ENCODE measurements at places on chromosomes 5 and 9.

DNA sequence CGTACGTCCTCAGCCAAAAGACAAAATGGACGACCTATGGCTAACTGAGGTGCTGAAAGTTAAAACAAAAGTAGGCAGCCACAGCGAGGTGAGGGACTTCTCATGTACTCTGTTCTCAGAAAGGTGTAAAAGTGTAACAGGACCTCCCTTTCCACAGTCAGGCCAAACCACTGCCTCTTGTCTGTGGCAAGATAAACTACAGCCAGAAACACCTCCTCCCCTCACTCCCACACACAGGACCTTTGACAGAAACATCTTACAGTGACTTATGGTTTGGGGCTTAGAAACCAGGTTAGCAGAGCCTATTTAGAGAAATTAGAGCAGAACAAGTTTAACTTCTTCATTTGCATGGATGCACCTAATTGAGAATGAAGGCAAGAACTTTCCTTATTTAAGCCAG is 499.1 kb upstream of the GRIN3A start:
- DNase-seq = no peak

GRCh38 chr5:35360671-35361070 is 130.4 kb upstream of the PRLR start:
- DNase-seq = no peak

GRCh38 chr5:13957032-13957645 is 12.7 kb upstream of the DNAH5 start:
- DNase-seq = peak; percentile 10

DNA sequence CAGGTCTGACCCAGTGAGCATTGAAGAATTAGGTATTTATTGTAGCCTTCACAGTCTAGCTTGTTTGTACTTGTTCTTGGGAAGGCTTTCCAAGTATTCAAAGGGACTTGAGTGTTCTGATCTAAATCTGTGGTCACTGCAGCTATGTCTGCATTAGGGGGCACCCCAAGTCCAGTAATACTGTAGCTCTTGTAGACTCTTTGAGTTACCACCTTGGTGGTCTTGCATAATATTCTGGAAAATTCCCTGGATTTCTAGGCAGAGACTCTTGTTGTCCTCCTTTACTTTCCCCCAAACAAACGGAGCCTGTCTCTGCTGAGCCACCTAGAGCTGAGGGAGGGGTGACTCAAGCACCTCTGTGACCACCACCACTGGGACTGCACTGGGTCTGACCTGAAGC is 149.5 kb upstream of the DHFR start:
- no peak for DNase-seq

GRCh38 chr5:67462147-67462546 is 265.5 kb upstream of the CD180 start:
- no peak for DNase-seq

- DNase-seq = peak; percentile 75
Observed at GRCh38 chr5:56816546-56817081, 1.3 kb downstream of the MAP3K1 start.

- no peak for DNase-seq
Observed at GRCh38 chr5:143261748-143262392, 141.6 kb downstream of the NR3C1 start.

GRCh38 chr9:14945351-14945750 is 35.1 kb upstream of the FREM1 start:
- no peak for DNase-seq

GRCh38 chr5:126568206-126568755 is 26.7 kb downstream of the ALDH7A1 start:
- no peak for DNase-seq

- no peak for DNase-seq
Observed at GRCh38 chr9:71333321-71333720, 211.9 kb upstream of the TRPM3 start.

- no peak for DNase-seq
Observed at GRCh38 chr9:34331196-34331595, 1.8 kb downstream of the NUDT2 start.

GRCh38 chr5:177313561-177314259 is 2.0 kb upstream of the MXD3 start:
- DNase-seq = no peak

- no peak for DNase-seq
Observed at GRCh38 chr5:115484368-115484767, 60.2 kb downstream of the FEM1C start.

- DNase-seq = peak; percentile 41
Observed at GRCh38 chr9:111691672-111692329, 30.4 kb downstream of the GNG10 start.

DNA sequence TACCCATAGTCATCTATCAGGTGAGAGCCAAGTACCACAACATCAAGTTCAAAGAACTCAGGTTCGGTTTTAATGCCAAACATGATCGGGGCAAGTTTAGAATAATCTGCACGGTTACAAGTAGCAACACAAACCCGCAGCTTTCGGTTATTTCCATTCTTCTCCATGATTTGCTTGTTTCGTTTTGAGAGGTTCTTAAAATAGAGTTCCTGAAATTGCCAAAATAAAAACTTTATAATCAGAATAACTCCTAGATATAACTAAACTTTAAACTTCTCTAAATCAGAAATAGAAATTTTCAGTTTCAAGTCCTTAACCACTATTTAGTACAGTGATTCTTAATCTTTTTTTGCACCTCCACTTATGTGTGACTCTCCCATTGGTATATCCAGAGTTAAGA is 9.1 kb downstream of the GNE start:
- no peak for DNase-seq

GRCh38 chr5:96391921-96392320 is 41.1 kb downstream of the PCSK1 start:
- DNase-seq = no peak

GRCh38 chr5:41083306-41083705 is 12.2 kb upstream of the MROH2B start:
- DNase-seq = no peak

GRCh38 chr9:37061768-37062167 is 27.7 kb upstream of the PAX5 start:
- no peak for DNase-seq

- DNase-seq = peak; percentile 38
Observed at GRCh38 chr9:124480621-124480981, 26.6 kb downstream of the NR5A1 start.

GRCh38 chr5:79025054-79025472 is 40.0 kb upstream of the ARSB start:
- DNase-seq = peak; percentile 56

DNA sequence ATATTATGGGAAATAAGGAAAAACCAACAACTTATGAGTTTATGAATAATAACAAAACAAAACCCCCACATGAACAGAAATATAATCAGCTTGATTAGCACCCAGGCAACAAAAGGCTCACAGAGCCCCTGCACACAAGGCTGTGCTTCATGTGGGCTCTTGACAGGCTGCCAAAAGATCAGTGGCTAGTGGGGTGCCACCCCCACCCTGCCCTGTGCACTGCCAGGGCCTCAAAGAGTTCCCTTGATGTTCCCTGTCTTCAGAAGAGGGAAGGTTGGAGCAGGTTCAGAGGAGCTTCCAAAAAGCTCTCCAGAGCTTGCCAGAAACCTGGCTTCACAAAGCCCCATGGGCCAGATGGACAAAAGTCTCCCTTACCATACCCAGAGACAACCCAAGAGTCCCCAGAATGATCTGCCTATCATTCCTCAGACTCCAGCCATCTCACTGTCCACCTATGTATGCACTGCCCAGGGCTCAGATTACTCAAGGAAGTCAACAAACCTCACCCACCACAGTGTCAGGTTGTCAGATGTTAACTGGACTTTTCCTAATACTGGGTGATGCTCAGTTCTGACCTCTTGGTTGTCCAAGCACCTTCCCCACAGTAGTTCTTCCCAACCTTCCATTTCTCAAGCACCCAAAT is 87.5 kb downstream of the SIL1 start:
- no peak for DNase-seq

- DNase-seq = no peak
Observed at GRCh38 chr5:14723701-14724132, 59.2 kb downstream of the OTULIN start.

DNA sequence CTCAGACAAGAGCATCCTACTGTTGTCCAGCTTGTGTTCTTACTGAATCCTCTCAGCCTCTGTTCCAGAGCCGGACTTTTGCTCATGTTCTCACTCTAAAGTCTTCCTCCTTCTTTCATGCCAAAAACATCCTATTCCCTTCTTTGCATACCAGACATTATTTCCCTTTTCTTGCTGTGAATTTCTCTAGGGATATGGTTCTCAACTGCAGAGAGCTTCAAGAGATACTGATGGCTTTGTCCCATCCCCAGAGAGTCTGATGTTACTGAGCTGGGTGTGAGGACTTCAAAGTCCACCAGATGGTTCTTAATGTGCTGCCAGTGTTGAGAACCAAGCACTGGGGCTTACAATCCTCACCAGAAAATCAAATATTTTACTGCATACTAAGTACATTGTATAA is 98.6 kb upstream of the FER start:
- DNase-seq = no peak

- peak; percentile 87 for DNase-seq
Observed at GRCh38 chr9:97954550-97954989, 16.6 kb upstream of the HEMGN start.

GRCh38 chr5:125149527-125149926 is 403.1 kb upstream of the ZNF608 start:
- no peak for DNase-seq

- no peak for DNase-seq
Observed at GRCh38 chr9:95815961-95816360, 59.5 kb upstream of the ERCC6L2 start.

GRCh38 chr9:130891688-130892476 is 4.7 kb downstream of the QRFP start:
- DNase-seq = no peak

- no peak for DNase-seq
Observed at GRCh38 chr9:2568689-2569088, 52.9 kb upstream of the VLDLR start.

- DNase-seq = no peak
Observed at GRCh38 chr5:125700380-125700861, 722.8 kb upstream of the GRAMD2B start.

DNA sequence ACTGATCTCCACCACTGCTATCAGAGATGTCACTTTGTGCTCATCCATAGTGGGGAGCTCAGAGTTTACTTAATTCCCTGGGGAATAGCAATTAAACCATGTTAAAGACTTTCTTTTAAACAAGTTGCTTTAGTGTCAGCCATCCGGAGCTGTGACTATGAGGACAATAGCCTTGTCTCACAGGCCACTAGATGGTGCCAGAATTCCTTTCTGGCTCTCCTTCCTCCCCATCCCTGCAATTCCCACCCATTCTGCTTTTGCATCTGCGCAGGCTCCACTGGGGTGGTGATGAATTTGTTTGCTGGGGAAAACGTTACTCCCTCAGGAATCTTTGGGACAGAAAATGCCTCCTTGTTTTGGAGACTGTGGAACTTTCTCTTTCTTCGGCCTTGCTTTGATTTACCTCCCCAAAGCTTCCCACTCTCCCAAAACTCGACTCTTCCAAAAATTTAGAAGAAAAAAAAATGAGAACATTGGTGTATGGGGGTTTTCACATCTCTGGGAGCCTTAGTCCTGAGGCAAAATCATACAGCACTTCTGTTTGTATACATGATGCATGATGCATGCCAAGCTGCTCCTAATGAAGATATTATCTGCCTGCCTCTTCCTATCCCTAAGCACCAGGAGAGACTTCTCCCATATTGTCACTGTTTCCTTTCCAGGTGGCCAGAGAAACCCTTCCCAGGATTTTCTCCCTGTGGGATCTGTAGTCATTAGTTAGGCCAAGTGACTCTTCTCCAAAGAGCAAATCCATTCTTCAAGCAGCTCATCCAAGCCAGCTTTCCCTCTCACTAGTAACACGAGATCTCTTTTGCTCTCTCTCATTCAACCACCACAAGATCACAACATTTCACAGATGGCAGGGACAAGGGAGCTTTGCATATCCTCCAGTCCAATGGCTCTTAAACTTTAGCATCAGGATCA is 466.1 kb downstream of the TLR4 start:
- DNase-seq = no peak

GRCh38 chr5:88743231-88743834 is 139.7 kb downstream of the MEF2C start:
- DNase-seq = peak; percentile 51

- no peak for DNase-seq
Observed at GRCh38 chr5:175542232-175542965, 64.0 kb downstream of the SFXN1 start.

DNA sequence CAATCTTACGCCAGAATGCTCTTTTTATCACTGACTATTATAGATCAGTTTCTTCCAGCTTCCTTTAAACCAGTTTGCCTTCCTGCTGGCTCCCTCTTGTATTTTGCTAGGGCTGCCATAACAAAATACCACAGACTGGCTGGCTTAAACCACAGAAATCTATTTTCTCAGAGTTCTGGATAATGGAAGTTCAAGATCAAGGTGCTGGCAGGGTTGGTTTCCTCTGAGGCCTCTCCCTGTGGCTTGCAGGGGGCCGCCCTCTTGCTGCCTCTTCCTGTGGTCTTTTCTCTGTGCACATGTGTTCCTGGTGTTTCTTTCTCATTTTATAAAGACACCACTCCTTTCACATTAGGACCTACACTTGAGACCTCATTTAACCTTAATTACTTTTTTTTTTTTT is 6.8 kb upstream of the FXN start:
- no peak for DNase-seq

DNA sequence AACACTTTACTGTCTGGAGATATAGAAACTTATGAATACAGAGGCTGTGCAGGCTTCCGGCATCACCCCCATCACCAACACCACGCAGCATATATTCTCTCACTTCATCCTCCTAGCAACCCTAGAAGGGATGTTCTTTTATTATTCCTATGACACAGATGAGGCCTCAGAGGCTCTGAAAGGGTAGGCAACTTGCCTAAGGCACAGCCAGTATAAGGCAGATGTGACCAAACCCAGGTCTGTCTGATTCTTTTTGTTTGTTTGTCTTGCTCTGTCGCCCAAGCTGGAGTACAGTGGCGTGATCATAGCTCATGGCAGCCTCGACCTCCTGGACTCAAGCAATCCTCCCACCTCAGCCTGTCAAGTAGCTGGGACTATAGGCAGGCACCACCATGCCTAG is 22.8 kb upstream of the CORO2A start:
- no peak for DNase-seq

- no peak for DNase-seq
Observed at GRCh38 chr5:68261169-68261568, 45.6 kb downstream of the PIK3R1 start.

- DNase-seq = no peak
Observed at GRCh38 chr9:93955111-93955980, at the start of gene BARX1. Gene BARX1, minus strand, starts transcription at chr9:93955355. Its CDS starts 209 bp downstream, at chr9:93955146.
